Erythroblast (primary cell): ENCODE measurements at places on chromosomes 2 and 18.

GRCh38 chr2:177413703-177414102, 21.1 kb downstream of the AGPS start:
- no peak for DNase-seq

DNA sequence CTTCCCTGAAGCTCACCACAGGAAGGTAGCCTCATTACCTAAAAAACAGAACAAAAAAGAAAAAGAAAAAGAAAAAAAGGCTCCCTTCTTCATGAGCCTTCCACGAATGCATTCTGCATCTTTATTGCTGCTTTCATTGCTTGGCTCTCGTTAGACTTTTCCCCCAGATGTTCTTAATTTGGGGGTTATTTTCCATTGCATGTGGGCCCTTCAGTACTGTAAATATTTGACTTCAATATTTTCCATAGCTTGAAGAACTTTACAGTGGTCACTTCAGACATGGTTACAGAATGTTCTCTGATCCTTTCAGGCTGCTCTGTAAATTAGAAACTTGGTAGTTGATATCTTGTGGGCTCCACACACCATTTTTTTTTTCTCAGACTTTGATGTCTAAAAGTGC, 65.6 kb upstream of the COPS8 start:
- DNase-seq = no peak

- peak; percentile 8 for DNase-seq
Measured at GRCh38 chr2:63851691-63852311, 10.1 kb downstream of the UGP2 start.

- DNase-seq = peak; percentile 19
Measured at GRCh38 chr2:17719562-17720371, 33.8 kb downstream of the SMC6 start.

DNA sequence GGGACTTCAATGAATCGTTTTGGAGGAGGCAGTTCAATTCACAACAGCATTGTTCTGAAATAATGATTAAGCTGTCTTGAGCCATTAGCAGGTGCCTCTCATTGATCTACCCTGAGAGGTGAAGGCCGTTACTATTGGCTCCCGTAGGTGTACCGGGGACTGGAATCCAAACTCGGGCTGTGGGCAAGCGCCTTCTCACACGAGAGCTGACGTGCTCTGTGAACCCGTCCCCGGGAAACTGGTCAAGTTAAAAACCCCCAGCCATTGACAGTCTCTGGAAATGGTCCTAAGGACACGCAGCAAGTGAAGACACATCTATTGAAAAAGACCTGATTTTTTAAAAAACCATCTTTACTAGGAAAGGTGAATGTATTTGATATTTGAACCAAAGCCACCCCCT, 8.1 kb upstream of the NFATC1 start:
- no peak for DNase-seq
